Kidney glomerular epithelial cell (primary cell): ENCODE measurements at places on chromosomes 2 and 18.

DNA sequence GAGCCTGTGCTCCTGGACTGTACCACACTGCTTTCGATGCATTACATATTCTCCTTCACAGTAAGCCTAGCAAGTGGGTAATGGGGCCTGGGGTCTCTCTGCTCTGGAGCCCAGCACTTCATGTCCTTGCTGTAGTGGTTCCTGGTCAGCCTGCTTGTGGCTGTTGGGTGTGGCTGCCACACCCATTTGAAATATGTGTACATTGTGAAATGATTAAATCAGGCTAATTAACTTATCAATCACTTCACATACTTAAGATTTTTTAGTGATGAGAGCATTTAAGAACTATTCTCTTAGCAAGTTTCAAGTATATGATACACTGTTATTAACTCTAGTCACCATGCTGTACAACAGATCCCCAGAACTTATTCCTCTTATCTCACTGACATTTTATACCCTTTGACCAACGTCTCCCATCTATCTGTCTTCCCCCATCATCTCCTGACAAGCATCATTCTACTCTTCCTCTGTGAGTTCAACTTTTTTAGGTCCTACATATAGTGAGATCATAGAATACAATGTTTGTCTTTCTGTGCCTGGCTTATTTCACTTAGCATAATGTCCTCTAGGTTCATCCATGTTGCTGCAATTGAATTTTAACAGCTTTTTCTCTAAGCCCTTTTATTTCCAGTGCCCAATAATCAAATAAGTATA, 92.1 kb downstream of the LYPD6 start:
- peak; percentile 73 for DNase-seq

- DNase-seq: peak; percentile 57
Observed at GRCh38 chr18:32674491-32674890, 98.3 kb downstream of the KLHL14 start.

DNA sequence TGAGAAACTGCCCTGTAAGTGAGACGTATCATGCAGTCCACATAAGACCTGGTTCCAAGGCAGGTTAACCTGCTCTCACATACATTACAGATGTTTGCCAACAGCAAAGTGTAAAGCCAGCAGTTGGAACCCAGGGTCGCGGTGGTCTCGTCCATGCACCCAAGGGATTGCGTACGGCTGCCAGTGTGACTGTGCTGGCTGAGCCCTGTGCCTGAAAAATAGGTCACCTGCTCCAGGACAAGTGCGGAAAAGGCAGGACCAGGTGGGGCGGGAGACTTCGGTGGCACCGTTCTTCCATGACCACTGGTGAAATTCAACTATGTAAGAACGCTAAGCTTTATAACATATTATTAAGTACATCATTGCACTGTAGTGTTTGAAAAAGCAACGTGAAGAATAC, 110.5 kb downstream of the MBP start:
- no peak for DNase-seq

DNA sequence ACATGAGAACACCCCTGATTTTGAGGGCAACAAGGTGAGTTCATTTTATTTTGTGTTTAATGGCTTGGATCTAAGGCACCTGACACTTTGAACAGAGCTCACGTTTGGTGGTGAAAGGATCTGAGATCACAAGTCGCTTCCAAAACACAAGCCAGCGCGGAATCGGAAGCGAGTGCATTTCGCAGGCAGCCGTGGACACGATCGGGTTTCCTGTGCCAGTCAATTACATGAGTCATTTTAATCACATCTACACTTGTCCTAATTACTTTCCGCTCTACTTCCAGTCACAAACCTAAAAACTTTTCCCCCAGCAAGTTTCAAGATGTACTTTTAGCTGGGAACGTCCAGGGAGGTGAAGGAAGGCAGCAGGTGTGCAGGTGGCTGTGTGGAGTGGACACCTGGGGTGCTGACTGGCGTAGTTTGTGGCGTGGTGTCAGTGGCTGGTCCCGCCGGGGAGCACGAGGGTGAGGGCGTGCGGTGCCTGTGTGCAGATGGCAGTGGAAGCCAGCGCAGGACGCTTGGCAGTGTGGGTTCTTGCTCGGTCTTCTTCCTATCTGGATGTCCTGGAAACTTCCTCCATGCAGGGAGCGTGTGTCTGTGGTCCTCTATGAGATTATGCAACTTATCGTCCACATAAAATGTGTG, 75.6 kb downstream of the DCDC2C start:
- DNase-seq: no peak

GRCh38 chr2:73284296-73285158, at the start of gene FBXO41:
Gene FBXO41 (minus strand): TSS chr2:73284478. CDS start chr2:73269630, 14,848 bp downstream.
- DNase-seq: no peak

GRCh38 chr2:224099861-224100643, 61.0 kb upstream of the SERPINE2 start:
- no peak for DNase-seq

GRCh38 chr2:71498261-71498701, 44.9 kb downstream of the DYSF start:
- peak; percentile 91 for DNase-seq

DNA sequence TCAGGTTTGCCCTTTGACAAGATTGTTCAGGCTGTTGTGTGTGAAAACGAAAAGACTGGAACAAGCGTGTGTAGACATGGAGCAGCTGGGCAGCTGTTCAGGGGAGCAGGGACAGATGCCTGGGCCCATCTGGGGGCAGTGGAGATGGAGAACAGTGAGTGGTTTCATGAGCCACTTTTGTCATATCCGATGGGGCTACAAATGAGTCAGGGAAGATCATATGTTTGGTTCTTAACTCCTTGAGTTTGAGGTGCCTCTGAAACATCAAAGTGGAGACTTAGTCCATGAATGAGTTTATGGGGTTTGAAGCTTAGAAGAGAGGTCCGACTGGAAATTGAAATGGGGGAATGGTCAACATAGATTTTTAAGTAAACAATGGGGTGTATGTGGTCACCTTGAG, 9.3 kb upstream of the PLB1 start:
- no peak for DNase-seq
